ENCODE measurements at places on chromosomes 5 and 9.

DNA sequence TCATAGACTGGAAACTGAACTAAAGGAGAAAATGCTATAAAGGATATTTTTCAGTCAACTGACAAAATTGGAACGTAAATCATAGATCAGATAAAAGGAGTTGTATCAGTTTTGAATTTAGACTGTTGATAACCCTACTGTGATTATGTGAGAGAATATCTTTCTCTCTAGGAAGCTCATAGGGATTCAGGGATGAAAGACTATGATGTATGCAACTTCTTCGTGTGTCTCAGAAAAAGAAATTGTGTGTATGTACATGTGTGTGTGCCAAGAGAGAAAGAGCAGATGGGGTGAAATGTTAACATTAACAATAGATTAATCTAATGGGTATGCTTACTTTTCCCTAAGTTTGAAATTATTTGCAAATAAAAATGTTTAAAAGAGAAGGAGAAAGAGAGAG is 30.7 kb upstream of the C5orf58 start:
- DNase-seq, result no peak

DNA sequence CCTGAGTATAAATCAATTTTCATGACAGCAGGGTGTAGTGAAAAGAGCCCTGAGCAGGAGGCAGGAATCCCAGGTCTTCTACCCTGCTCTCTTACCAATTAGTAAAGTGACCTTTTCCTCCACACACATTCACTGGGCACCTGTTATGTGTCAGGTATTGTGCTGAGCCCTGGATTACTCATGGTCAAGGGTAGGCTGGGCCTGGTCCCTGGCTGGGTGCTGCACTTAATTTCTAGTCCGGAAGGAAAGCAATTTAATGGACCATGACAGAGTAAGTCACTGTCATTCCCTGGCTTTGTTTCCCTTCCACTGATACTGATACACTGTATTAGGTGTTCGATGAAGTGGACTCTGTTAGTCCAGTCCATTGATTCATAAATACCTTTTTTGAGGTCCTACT is 29.1 kb upstream of the BRINP1 start:
- no peak for DNase-seq

- DNase-seq, result no peak
These were observed 50.3 kb downstream of the CPLANE1 start for GRCh38 chr5:37198842-37199241.

- no peak for DNase-seq
These were observed 6.4 kb downstream of the NDUFS6 start for GRCh38 chr5:1807451-1808185.

DNA sequence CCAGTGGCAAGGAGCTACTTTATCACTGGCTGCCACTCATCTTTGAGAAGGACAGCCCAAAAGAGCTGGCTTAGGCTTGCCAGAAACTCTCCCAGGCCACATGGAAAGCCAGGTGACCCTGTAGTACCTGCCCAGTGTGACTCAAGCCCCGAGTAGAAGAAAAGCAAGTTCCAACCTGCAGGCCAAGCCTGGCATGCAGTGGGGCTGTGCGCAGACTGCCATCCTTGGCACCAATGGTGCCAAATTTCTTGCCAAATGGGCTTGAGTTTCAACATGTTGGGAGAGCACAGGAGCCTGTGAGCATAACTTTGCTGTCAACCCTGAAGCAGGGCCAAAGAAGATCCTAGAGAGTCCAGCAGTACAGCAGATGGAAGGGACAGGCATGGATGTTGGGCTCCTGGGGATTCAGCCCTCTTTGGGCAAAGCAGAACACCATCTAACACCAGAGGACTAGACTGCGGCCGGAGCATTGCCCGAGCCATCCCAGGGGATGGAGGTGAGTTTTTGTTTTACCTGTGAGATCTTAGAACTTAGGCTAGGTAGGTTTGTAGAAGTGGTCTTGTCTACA is 27.3 kb upstream of the SHB start:
- DNase-seq, result no peak

DNA sequence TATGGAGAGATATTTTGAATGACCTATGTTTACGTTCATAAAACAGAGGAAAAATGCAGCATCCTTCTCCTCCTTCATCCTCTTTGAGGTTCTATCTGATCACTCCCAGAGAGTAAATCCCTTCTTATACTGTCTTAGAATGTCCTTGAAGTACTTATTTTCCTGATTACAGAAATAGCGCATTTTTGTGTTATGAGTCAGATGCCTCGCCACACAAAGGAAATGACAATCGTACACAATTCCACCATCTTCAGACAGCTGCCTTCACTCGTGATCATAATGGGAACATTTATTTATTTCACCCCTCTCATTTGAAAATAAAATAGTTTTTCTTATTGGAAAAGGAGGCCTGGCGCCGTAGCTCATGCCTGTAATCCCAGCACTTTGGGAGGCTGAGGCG is 2.4 kb upstream of the GLT6D1 start:
- DNase-seq, result peak; percentile 74

GRCh38 chr5:172598251-172599203 is 42.5 kb upstream of the NEURL1B start:
- no peak for DNase-seq

DNA sequence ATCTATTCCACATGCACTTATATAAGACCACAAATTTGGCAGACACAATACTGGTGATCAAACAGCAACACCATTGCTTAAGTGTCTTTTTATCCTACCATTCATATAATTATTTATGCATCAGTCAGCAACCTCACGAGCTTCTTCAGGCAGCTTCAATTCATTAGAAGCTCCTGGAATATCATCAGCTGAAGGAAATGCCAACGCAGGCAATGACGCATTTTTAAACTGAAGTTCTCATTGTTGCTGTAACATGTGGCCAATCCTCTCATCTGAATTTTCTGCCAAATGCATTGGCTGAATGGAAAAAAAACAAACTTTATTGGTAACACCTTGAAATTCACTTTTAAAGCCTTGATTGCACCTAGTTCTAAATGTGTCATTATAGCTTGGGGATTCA is 376.4 kb upstream of the RGMB start:
- no peak for DNase-seq

- peak; percentile 37 for DNase-seq
These were observed 20.6 kb downstream of the TCOF1 start for GRCh38 chr5:150377964-150378694.

- no peak for DNase-seq
These were observed 39.0 kb downstream of the GOLPH3 start for GRCh38 chr5:32135086-32135485.

- peak; percentile 19 for DNase-seq
These were observed 59.9 kb upstream of the ARRDC3 start for GRCh38 chr5:91443023-91443422.

DNA sequence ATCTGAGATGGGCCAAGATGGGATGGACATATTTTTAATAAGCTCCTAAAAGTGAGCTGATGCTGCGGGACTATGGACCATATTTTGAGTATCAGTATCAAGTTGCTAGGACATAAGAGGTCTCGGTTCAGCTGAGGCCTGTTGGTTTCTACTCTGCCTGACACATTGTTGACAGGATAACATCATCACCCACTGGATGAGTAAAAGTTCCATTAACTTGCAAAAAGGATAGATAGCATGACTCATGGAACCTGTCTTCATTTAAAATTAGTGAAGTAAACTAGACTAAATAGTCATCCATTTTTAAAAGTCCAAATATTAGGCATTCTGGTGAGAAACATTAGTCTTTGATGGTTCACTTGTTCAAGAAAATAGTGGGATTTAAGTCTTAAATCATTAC is 33.3 kb downstream of the PARP8 start:
- peak; percentile 22 for DNase-seq

DNA sequence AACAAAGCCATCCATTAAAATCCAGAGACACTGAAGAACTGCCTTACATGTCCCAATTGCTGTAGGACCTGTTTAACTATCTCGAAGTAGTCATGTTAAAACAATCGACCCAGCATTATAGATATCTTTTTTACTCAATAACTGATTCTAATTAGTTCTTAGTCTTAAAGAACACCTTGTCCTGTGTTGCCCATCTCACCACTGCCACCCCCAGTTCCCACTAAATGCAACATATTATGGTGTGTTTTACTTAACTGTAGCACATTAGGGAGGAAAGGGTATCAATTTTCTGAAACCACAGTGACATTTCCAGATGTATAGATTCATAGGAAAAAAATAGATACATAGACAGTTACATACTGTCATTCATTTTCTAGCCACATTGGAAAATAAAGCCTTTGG is 221.2 kb downstream of the MEF2C start:
- DNase-seq, result no peak

GRCh38 chr5:125487231-125487630 is 740.8 kb upstream of the ZNF608 start:
- DNase-seq, result no peak

- no peak for DNase-seq
These were observed 255.4 kb upstream of the NFIL3 start for GRCh38 chr9:91678807-91679580.

DNA sequence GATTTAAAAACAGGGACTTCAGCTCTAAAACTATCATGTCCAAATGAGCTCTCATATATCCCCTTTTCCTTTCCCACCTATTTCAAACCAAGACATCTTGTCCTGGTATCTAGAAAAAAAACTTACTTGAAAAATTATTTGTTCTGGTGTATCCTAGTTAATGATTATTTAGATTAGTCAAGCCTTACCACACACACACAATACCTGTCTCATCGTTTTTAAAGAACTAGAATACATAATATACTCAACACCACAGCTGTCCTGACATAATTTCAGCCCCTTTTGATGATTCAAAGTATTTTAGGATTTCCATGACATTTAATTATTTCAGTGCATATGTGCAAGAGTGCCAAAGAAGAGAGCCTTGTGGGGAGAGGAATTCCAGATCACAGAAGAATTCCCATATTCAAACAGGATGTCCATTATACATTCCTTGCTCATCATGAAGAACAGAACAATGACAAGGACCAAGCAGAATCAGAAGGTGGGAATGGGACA is 233.7 kb downstream of the SMARCA2 start:
- no peak for DNase-seq

GRCh38 chr5:119631660-119632059 is 2.3 kb downstream of the FAM170A start:
- no peak for DNase-seq

- no peak for DNase-seq
These were observed 297 bp downstream of the LCN8 start for GRCh38 chr9:136757751-136758140.

GRCh38 chr5:167793700-167794099 is 497.7 kb upstream of the WWC1 start:
- DNase-seq, result no peak

DNA sequence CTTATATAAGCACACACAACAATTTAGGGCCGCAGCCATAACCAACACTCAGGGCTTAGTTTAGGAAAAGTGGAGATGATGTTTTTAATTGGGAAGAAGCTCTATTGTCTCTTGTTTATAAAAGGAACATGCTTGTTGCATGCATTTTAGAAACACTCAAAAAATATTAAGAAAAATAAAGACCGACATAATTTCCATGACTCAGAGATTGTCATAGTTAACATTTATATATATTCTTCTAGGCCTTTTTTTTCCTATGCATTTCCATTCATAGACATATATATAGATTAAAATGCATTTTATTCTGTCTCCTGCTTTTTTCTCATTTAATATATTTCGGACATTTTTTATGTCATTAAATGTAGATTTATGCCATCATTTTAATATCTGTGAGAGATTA is 13.6 kb upstream of the ARSI start:
- no peak for DNase-seq

GRCh38 chr5:34959323-34959722 is 30.0 kb downstream of the DNAJC21 start:
- peak; percentile 72 for DNase-seq

GRCh38 chr9:121538221-121538620 is 38.6 kb upstream of the GGTA1 start:
- no peak for DNase-seq

- DNase-seq, result peak; percentile 95
These were observed 5.3 kb downstream of the ERAP2 start for GRCh38 chr5:96881511-96882115.

GRCh38 chr9:97682242-97682641 is 14.9 kb downstream of the XPA start:
- DNase-seq, result no peak

DNA sequence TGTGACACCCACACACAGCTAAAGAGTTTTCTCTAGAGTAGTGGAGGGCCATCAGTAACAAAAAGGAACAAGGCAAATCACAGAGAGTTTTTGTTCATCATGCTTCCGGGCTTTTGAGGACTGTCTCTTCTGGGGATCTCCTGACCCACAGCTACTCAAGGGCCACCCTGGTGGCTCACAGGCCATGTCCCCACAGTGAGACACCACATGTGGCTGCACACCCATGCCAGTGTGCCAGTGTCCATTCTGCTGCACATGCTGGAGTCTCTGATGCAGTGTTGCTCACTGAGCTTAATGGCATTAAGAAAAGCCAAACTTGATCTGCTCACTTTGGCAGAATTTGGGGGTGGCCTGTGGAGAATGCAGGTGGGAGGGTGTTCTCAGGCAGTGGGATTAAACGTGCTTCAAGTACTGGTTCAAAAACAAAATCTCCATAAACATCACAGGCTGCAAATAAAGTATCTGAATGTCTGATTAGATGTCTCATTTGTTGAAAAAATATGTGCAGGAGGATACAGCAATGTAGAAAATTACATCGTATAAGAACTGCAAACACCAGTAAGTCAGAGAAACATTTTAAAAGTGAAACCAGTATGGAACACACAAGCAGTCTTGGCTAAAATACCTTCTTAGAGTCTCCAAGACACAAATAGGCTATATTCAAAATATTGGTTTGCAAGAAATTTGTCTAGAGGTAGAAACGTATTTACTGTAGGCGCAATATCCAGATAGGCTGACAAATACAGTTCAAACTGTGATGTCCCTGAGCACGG is 11.0 kb downstream of the FREM1 start:
- no peak for DNase-seq

GRCh38 chr9:134944916-134945315 is 27.2 kb upstream of the FCN1 start:
- no peak for DNase-seq

GRCh38 chr9:128523199-128523925 is 18.8 kb downstream of the GLE1 start:
- DNase-seq, result peak; percentile 28

GRCh38 chr5:100448111-100448528 is 87.1 kb upstream of the FAM174A start:
- DNase-seq, result no peak

DNA sequence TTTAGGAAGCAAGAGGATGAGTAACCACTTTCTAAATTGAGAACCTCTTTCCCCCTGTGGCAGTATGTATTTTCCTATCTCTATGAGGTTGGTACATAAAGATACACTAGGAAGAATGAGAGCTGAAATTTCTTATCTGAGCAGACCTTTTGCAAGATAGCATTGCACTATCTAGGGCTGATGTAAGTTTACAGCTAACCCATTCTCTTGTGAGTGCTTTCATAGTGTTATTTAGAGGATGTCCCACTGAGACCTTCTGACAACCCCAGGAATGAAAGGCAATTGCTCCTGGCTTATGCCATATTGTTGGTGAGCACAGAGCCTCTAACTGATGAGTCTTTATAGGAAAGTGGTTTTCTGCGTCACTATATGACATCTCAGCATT is 1209.3 kb upstream of the CDH6 start:
- DNase-seq, result no peak

DNA sequence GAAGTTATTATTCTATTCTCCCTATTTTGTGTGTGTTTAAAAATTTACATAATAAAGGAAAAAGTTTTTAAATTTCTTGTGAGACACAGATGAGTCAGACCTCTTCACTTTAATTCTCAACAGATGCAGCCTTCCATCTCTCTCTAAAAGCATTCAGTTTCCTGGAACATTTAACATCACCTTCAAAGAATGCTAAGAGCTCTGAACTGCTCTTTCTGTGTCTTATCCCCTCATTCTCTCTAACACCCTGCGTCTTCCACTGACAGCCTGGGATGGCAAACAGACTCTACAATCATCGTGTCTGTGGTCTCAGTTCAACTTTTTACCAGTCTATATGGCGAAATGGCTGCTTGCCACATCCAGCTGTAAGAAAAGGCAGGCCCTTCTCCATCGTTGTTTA is 173.0 kb downstream of the HINT1 start:
- DNase-seq, result no peak
